NCI-H187 treated with DMSO at 0.1 percent for 48 hours (cell line): ENCODE measurements at places on chromosomes 6 and 20.

DNA sequence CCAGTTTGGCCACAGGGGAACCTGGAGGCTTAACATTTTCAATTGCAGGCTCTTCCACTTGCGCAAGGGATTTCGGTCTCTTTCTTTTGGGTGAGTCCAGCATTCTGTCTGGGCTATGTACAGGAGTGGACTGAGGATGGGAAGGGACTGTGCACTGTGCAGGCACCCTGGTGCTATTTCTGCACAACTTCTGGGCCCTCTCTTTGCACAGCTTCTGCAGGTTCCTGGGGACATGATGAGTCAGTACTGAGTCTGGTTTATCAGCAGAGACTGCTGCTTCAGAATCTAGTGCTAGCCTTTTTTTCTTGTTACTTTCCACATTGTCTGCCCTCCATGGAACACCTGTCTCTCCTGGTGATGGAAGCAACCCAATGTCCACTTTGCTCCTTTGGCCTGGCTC is 78.5 kb upstream of the ASF1A start:
- DNase-seq = no peak

DNA sequence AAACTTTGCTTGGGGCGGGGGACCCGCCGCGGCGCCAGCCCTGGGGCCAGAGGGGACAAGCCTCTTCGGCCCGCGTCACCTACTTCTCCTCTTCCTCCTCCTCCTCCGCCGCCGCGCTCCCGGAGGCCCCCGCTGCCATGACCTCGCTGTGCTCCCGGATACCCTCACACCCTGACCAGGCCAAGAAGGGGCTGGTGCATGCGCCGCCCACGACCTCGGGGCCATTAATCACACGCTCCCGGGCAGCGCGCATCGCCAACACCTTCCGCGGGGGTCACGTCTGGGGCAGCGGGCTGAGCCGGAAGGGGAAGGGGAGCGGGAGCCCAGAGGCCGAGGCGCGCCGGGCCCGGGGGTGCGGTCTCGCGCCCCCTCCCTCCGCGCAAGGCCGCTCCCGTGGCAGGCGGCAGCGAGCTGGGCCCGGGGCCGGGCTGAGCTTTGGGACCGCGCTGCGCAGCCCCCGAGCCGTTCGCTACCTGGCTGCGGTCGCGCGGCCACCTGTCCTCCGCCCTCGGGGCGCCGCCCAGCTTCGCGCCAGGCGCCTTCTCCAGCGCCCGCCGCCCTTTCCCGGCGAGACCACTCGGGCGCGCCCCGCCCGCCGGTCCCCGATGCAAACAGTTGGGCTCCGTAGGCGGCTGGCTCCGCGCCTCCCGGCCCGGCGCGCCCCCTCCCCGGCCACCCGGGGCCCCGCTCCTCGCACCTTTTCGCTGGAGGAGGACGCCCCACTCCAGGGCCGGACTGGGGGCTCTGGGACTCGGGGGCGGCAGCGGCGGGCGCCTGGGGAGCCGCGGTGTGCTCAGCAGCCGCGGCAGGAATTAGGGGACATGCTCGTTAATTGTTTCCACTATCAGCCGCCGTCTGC is 575 bp upstream of the CNR1 start:
- DNase-seq = no peak

- DNase-seq = no peak
Measured at GRCh38 chr6:99606656-99607415, at the start of gene PRDM13. Gene PRDM13 (plus strand): TSS chr6:99606833. CDS start chr6:99607035, 202 bp downstream.

- no peak for DNase-seq
Measured at GRCh38 chr6:117906958-117907600, at the start of gene SLC35F1. Gene SLC35F1 (plus strand): TSS chr6:117907264.

- DNase-seq = no peak
Measured at GRCh38 chr6:86407128-86407527, 530.2 kb upstream of the HTR1E start.

DNA sequence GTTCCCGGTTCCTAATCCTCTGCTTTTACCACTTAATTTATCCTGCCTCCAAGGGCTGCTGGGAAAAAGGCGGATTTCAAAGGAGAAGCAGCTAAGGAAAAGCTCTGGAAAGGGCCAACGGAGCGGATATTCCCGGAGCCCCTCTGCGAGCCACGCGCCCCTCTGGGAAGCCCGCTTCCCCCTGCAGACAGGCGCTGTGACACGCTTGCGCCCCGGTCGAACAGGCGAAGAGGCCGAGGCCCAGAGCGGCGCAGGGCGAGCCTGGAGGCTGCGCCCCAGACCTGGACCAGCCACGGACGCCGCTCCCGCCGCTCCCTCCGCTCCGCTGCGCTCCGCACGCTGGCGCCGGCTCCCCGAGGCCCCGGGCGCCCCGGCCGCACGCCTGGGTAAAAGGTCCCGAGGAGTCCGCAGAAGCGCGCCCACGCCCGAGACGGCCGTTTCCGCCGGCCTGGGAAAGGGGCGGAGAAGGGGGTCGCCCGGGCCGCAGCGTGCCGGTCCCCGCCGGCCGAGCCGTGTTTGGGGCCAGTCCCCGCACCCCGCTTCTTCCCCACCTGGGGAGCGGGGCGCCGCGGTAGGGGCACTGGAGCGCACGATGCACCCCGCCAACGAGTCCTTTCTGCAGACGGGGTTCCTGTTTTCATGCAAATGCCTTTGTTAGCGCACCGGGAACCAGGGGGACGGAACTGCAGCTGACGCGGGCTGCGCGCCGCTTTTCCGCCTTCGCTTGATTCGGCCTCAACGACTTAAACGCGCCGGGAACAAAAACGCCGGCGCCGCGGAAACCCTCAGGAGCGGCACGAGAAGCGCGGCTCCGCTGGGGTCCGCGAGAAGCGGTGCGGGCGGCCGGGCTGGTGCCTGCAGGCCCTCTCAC is 91.9 kb upstream of the SIRPA start:
- DNase-seq = no peak

- DNase-seq = no peak
Measured at GRCh38 chr6:137978252-137978896, 111.3 kb downstream of the TNFAIP3 start.

GRCh38 chr6:148398244-148398643 is 55.6 kb downstream of the SASH1 start:
- DNase-seq = no peak

GRCh38 chr6:93423542-93423941 is 4.2 kb upstream of the EPHA7 start:
- DNase-seq = no peak

DNA sequence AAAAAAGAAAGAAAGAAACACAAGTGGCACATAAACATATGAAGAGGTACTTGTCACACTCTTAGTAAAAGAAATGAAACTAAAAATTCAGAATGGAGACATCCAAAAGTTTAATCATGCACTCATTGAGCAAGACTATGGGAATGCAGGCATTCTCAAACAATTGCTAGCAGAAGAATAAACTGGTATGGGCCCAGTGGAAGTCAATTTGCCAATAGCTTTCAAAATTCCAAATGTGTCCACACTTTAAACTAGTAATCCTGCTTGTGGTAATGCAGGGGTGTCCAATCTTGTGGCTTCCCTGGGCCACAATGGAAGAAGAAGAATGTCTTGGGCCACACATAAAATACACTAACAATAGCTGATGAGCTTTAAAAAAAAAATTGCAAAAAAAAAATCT is 97.4 kb downstream of the EPB41L2 start:
- DNase-seq = no peak

DNA sequence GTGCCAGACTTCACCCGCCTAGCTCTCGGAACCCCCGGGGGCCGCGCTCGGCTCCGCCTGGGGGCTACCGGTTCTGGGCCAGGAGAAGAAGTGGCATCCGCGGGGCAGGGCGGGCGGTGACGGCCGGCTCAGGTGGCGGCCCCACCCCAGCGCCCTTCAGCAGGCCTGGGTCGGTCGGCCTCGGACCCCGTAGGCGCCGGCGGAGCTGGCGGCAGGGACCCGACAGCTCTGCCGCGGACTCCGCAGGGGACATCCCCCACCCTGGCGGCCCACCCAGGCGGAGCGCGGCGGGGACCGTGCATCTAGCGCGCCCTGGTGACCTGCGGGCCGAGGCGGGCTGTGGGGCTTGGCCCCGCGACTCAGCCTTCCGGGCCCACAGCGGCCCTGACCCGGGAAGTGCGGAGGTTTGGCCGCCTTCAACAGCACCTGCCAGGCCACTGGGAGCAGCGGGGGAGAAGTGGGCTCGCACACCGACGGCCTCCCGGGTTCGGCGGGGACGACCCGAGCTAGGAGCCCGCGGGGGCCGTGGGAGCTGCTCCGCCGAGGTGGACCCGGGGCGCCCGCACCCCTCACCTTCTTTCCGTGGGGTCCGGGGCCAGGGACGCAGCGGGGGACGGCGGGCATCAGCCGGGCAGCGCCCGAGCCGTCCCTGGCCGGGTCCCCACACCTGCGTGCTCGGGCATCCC is 87.1 kb downstream of the TMEM242 start:
- DNase-seq = no peak

- DNase-seq = no peak
Measured at GRCh38 chr6:15956205-15957106, 172.4 kb upstream of the MYLIP start.

DNA sequence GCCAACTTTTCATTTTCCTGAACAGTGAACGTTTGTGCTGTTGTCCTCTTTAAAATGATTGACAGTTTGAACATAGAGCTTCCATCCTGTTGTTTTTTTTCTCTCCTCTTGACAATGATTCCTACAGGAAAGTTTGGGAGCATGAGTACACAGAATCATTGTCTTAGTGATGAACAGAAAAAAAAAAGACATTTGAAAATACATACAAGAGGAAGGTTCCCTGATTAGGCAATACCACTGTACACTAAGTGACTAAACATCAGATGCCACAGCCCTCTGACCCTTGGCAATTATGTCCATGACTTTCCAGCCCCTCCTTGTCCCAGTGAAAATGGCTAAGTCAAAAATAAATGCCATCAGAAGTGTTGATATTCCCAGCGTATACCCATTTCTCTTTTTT is 71.5 kb downstream of the RTN4IP1 start:
- no peak for DNase-seq

DNA sequence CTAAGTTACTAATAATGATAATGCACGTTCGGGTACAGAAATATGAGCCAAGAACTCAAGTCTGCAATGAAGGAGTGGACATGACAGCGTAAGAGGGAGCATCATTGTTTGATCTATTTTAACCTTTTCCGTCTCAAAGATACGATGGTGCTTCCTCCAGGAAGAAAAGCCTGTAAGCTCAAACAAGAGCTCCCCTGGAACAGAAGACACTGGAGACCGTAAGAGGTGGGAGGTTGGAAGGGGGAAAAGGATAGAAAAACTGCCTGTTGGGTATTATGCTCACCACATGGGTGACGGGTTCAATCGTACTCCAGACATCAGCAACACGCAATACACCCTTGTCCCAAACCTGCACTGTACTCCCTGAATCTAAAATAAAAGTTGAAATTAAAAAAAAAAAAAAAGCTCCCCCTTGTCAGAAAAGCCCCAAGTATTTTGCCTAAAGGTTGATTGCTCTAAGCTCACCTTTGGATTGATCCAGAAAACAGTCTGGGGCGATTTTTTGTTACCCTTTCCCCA is 180.5 kb downstream of the TRIM27 start:
- DNase-seq = no peak

- no peak for DNase-seq
Measured at GRCh38 chr20:40999841-41000240, 28.8 kb upstream of the TOP1 start.

DNA sequence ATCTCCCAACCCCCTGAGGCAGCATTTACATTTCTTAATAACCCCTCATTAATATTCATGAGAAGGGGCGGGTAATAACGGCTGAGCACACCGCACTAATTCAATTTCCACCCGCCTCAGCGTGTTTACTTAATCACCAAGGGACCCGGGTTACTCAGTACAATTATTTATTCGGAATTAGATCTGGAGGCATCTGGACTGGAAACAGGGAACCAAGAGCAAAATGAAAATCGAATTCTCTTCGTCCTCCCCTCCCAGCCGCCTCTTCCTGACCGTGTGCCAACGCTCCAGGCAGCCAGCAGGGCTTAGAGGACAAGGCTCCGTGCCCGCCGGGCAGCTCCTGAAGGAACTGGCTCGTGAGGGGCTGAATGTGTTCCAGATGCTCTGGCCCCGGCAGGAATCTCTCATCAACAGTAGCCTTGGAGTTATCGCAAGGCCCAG is 23.5 kb upstream of the CTNNBL1 start:
- DNase-seq = no peak

DNA sequence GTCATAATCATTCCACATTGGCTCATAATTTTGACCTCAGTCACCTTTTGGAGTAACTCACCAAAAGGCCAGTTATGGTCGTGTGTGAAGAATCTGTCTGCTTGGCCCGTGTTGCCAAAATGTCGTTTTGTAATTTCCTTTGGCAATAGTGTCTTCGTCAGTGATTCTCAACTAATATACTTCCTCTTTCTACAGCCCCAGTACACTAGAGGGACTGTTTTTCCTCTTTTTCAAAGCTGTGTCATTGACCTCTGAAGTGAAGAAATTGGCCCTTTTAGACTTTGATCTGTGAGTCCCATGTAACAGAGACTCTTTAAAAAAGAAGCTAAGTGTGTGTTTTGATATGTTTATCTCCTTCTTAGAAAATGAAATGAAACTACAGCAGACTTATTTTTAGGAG is 5.2 kb downstream of the FOXO3 start:
- no peak for DNase-seq

DNA sequence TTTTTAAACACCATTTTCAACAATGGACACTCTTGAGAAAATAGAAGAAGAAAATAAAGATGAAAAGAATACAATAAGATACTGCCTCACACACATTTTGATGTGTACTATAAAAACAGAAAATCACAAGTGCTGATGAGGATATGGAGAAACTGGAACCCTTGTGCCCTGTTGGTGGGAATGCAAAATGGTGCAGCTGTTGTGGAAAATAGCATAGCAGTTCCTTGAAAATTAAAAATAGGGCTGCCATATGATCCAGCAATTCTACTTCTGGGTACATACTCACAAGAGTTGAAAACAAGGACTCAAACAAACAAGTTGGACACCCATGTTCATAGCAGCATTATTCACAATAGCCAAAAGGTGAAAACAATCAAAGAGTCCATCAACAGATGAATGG is 173.0 kb downstream of the KIF16B start:
- DNase-seq = no peak

DNA sequence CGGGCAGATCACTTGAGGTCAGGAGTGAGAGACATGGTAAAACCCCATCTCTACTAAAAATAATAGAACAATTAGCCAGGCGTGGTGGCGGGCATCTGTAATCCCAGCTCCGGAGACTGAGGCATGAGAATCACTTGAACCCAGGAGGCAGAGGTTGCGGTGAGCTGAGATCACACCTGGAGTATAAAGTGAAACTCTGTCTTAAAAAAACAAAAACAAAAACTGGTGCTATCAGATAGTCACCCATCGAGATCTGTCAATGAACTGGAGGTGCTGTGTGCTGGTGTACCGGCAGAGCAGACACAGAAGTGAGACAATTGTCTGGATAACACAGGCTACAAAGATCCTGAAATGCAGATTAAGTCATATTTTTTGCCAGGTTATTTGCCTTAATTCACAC is 24.7 kb downstream of the CTCFL start:
- DNase-seq = no peak

GRCh38 chr6:10269814-10270472 is 144.9 kb downstream of the TFAP2A start:
- DNase-seq = no peak

DNA sequence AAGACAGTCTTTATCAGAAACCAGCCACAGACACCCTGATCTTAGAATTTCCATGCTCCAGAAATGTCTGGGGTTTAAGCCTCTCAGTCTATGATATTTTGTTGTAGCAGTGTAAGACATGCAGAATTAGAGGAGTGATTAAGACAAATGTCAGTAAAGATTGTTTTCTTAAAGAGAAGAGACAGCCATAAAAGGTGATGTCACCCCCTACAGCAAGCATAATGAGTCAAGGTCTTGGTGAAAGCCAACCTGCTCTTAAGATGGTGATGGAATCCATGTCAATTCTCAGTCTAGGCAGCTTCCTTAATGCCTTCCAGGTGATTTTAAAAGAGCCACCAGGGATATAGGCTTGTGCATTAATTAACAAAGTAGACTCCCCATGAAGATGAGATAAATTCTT is 849.9 kb upstream of the EPHA7 start:
- DNase-seq = no peak
